Stimulated activated CD4-positive, alpha-beta T cell treated with anti-CD3 and anti-CD28 coated beads, TNF-alpha, amount 100 ng/mL, for 48 hours (primary cell): ENCODE measurements at places on chromosomes 5 and 9.

DNA sequence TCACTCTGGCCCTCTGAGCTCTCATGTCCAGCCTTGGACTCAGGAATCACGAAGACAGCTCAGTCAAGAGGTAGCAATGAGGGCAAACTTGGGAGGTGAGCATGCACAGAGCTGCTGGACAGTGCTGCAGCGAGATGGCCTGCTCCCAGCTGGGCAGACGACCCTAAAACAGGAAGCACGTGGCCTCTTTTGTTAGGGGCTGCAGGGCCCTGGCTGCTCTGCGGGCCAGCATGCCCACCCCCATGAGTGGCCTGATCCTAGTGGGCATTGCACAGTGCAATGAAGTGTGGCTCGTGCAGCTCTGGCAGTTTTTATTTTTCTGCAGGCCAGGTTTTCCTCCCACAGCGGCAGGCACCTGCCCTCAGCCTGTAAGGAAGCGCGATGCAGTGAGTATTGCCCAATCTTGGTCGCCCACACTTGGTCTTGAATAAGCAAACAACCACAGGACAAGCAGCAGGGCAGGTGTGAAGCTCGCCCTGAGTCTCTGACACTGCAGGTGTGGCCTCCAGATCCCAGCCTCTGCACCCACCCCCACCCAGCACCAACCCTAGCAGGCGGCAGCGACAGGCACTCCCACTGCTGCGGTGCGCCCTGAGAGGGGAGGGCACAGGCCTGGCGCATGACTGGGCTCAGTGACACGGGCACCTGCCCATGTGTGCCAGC is 60.8 kb downstream of the SEMA4D start:
- no peak for DNase-seq

DNA sequence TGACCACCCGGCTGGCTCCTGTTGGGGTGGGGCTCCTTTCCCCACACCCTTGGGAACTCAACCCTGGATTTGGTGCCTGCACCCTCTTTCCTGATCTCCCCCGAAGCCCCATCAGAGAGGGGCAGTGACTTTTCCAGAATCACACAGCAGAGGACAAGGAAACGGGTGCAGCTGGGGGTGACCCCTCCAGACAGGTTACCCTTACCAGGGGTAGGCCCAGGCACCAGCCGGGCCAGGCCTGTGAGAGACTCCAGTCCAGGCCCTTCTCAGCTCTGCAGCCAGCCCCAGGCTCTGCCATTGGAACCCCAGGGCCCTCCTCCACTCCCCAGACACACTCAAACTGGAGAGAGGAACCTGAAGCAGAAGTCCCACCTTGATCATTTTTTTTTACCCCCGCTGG is 19.0 kb upstream of the PHYHD1 start:
- no peak for DNase-seq

- no peak for DNase-seq
Measured at GRCh38 chr9:131622523-131622922, 77.2 kb downstream of the PRRT1B start.

- no peak for DNase-seq
Measured at GRCh38 chr9:71608825-71609447, 159.4 kb downstream of the CEMIP2 start.

- DNase-seq: no peak
Measured at GRCh38 chr5:44646016-44646415, 162.7 kb upstream of the MRPS30 start.
